ENCODE measurements at places on chromosomes 4 and X. TPM values are rescaled to one million over a fixed set of nuclear protein-coding genes. Genes with fewer than 3 reads are reported as not detected.

The COL25A1 gene
- total RNA-seq = 1.7 TPM

The POF1B gene
- total RNA-seq = not detected

The FGFBP1 gene
- not detected for total RNA-seq

The TEX11 gene
- total RNA-seq = not detected

The UGT2B11 gene
- not detected for total RNA-seq

The ETDA gene
- total RNA-seq = not detected

The SULT1E1 gene
- not detected for total RNA-seq

The CXCL10 gene
- total RNA-seq = 12.7 TPM

The GPAT3 gene
- 4.0 TPM for total RNA-seq

The IL2RG gene
- not detected for total RNA-seq

The KLF3 gene
- 39.7 TPM for total RNA-seq

The MAGEA9B gene
- total RNA-seq = not detected

The TMEM154 gene
- total RNA-seq = 8.6 TPM

The ARHGAP6 gene
- total RNA-seq = 1.7 TPM

The PTCHD1 gene
- 0.19 TPM for total RNA-seq

The MAGEC3 gene
- not detected for total RNA-seq

The STARD8 gene
- 12.7 TPM for total RNA-seq

The PNMA5 gene
- total RNA-seq = not detected

The GRIA3 gene
- 0.53 TPM for total RNA-seq

The GBA3 gene
- not detected for total RNA-seq

The TMSB15C gene
- 3.5 TPM for total RNA-seq

The MAGEB2 gene
- total RNA-seq = not detected

The FBXL5 gene
- total RNA-seq = 83.3 TPM

The ADGRG4 gene
- total RNA-seq = 0.29 TPM

The CNGA1 gene
- total RNA-seq = not detected

The MGARP gene
- 0.10 TPM for total RNA-seq

The USP9X gene
- 81.8 TPM for total RNA-seq

The AREG gene
- total RNA-seq = 7.7 TPM

The NAT8L gene
- not detected for total RNA-seq

The MAGEH1 gene
- 23.8 TPM for total RNA-seq

The ITIH6 gene
- total RNA-seq = under 0.01 TPM

The CT45A2 gene
- not detected for total RNA-seq

The TSPYL2 gene
- 6.2 TPM for total RNA-seq

The C4orf50 gene
- total RNA-seq = not detected

The SMIM43 gene
- total RNA-seq = not detected

The GASK1B gene
- total RNA-seq = 46.6 TPM

The POLR2B gene
- 80.9 TPM for total RNA-seq

The ADAD1 gene
- not detected for total RNA-seq

The NXF2 gene
- not detected for total RNA-seq

The GPR173 gene
- 2.4 TPM for total RNA-seq

The XKRX gene
- total RNA-seq = 0.23 TPM

The TEX13B gene
- total RNA-seq = 0.47 TPM

The SHROOM2 gene
- total RNA-seq = 41.9 TPM

The MAMLD1 gene
- total RNA-seq = 3.6 TPM

The CT45A10 gene
- total RNA-seq = not detected

The TRAM1L1 gene
- 1.4 TPM for total RNA-seq

The MAGEA10 gene
- not detected for total RNA-seq
